Esophagus squamous epithelium (tissue), 5 donors: ENCODE measurements at places on chromosomes 7 and 10.

GRCh38 chr10:69377933-69378332 lies 38.8 kb downstream of the TACR2 start:
- no peak for DNase-seq

DNA sequence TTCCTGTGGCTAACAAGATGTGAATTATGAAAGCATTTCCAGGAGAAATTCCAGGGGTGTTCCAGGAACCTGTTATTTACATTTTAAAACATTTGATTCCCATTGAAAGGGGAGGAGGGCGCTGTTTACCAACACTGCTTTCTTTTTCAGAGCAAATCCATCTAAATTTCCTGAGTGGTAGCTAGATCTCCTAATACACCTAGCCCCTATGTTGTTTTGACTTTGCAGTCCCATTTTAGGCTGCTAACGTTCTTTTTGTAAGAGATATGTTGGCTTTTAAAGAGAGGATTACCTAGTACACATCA lies 130.8 kb downstream of the TCF7L2 start:
- DNase-seq, result no peak

GRCh38 chr10:103673606-103674005 lies 180.1 kb downstream of the NEURL1 start:
- no peak for DNase-seq

GRCh38 chr10:35324196-35324595 lies 12.1 kb upstream of the CCNY start:
- no peak for DNase-seq

- DNase-seq, result no peak
Observed at GRCh38 chr10:13949844-13950542, 363.2 kb downstream of the PRPF18 start.

GRCh38 chr10:103695584-103696005 lies 159.8 kb downstream of the SH3PXD2A start:
- no peak for DNase-seq
